NCI-H1930 (cell line): ENCODE measurements at places on chromosomes 5 and 9.

DNA sequence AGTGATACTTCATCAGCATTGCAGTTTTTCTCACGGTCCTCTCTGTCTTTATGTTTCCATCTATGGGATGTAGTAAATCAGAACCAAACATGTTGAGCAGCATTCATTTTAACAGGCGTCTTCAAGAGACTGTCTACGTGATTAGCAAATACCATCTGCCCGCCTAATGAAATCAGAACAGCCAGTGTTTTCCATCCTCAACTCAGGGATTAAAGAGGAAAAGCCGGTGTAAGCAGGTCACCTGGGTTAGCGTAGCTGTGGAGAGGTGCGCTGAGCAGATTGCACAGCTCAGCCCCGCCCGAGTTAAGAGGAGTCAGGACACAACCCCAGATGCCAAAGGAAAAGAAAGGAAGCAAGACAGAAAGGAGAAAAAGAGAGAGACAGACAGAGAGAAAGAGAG, 54.3 kb upstream of the ANKRD33B start:
- DNase-seq: no peak

DNA sequence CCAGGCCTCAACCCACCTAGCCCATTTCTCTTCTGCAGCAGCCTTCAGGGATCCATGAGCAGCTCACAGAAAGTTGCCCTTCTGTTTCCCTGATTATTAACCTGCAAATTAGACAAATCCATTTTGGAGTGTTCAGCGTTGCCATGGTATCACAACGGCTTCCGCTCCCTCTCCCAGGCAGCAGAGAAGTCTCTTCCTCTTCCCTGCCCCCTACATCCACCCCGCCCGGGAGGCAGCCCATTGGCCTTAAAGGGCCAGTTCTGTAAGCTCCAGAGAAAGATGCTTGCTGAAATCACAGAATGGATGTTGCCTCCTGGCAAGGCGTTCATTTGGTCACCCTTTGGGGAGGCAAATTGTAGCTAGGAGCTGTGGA, 47.7 kb upstream of the BOD1 start:
- no peak for DNase-seq

- no peak for DNase-seq
Measured at GRCh38 chr5:116371935-116372334, 202.7 kb downstream of the SEMA6A start.

GRCh38 chr9:21661626-21662025, 140.8 kb upstream of the MTAP start:
- DNase-seq: no peak

GRCh38 chr5:119339965-119340364, 15.9 kb upstream of the TNFAIP8 start:
- no peak for DNase-seq

DNA sequence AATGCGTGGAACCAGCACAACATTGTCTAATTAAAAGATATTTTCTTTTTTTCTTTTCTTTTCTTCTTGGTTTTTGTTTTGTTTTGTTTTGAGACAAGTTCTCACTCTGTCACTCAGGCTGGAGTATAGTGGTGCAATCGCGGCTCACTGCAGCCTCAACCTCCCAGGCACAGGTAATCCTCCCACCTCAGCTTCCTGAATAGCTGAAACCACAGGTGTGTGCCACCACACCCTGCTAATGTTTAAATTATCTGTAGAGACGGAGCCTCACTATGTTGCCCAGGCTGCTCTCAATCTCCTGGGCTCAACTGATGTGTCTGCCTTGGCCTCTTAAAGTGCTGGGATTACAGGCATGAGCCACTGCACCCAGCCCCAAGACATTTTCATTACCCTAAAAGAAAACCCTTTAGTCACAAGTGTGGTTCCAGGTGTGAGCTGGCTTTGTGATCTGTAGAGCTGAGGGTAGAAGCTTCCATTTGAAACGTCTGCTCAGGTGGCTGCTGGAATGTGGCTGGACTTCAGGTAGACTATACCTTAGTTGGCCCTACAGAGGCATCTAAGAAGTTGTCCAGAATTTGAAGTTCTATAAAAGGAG, 19.1 kb upstream of the NEK6 start:
- DNase-seq: no peak

DNA sequence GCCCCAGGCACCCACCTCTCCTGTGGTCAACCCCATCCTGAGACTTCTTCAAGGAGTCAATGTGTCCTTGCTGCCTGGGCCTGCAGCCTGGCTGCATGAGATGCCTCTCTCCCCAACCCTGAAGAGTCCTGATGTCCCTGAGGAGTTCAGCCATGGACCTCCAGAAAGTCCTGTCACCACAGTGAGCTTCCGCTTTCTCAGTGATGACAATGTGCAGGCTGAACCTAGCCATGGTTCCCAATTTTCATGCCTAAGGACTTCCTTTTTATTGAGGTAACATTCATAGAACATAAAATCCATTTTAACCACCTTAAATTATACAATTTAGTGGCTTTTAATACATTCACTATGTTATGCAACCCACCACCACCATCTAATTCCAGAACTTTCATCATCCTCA, 29.1 kb downstream of the DAP start:
- DNase-seq: no peak

DNA sequence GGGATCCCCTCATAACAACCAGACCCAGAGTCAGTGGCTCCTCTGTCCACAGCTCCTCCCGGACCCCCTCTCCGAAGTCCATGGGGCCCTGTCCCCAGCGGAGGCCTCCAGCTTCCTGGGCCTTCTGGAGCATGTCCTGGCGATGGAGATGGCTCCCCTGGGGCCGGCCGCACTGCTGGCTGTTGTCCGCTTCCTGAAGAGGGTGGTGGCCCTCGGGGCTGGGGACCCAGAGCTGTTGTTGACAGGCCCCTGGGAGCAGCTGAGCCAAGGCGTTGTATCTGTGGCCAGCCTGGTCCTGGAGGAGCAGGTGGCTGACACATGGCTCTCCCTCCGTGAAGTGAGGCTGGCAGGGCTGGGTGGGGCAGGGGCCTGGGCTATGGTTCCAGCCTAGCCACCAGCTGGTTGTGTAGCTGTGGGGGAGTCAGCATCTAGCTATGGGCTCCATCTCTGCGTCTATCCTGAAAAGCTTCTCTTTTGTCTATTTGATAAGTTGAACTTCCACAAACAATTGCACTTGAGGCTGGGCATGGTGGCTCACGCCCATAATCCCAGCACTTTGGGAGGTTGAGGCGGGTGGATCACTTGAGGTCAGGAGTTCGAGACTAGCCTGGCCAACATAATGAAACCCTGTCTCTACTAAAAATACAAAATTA, 4.7 kb downstream of the ADGRD2 start:
- no peak for DNase-seq

DNA sequence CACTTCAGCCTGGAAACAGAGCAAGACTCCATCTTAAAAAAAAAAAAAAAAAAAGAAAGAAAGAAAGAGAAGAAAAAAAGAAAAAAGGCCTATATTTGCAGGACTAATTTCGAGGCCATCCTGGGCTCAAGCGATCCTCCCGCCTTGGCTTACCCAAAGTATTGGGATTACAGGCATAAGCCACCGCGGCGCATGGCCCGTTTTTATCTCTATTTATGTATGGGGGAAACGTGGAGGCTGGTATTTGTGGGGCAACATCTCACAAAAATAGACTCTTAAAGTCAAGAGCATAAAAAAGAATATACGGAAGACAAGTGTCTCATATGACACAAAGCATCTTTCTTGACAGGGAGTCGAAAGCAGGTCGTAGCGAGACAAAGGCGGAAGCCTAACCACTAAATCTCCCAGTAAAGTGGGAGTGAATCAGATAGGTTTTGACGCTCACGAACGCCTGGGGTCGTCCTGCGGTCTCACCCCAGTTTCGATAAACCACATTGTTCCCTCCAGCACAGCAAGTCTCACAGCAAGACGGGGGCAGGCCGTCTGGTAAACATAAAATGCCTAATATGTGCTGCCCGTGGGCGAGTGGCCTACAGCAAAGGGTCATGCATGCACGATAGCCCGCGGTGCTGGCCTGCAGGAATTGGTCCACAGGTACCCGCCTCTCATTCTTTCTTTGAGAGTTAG, 1.8 kb upstream of the TRIM41 start:
- no peak for DNase-seq

DNA sequence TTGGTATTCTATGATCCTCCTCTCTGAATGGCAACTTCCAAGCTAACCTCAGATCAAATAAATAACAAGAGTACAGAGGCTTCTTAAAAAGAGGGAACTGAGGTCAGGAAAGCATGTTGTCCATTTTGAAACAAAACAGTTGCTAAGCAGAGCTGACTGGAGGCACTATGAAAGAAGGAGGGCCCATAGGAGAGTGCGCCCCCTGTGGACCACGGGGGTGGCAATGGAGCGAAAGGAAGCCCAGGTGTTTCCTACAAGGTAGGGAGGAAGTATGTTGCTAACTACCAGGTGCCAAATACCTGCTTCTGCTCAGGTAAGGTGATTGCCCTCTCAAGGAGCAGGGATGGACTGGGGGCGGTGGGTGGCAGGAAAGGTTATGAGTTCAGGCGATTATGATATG, 101.8 kb upstream of the MAST4 start:
- peak; percentile 4 for DNase-seq

DNA sequence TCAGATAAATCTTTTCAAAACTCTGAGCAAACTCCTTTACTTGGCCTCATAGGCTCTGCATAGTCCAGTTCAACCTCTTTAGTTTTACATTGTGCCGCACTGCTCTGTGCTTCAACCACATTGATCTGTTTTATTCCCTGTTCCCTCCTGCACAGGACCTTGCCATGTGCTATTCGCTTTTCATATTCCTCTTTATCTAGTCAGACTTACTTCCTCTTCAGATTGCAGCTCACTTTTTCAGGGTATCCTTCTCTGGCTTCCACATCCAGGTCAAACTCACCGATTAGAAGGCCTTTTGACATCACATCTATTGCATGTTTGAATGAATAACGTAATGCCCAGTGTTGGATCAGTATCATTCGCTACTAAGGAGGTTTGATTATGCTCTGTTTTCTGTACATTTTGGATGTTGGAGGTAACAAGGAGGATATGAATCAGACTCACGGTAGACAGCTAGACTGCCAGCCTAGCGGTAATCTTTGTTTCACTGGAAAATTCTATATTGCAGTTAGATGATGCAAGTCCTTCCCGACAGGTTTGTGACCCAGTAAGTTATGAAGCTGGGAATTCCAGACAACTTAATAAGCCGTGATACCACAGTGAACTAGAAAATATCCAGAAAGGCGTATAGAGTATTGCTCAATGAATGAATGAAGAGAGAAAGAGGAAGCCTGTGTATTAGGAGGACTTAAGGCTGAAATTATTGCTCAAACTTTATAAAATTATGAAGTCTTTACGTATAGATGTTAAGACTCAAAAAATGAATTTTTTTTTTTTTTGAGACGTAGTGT, 65.7 kb downstream of the IQGAP2 start:
- DNase-seq: no peak

DNA sequence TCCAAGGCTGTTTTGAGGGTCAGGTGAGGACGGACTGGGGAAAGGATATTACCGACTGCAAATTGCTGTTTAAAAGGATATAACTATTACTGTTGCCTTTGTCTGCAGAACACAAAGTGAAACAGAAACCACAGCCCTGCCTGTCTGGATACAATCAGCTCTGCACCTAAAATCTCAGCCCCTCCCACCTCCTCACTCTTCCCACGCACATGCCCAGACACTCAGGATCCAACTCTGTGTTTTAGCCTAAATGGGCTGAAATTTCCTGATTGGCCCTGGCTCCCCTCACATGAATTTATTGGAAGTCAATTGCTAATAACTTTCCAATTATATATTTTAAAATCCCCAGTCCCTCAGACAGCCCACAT, 176.3 kb upstream of the PPP1R26 start:
- no peak for DNase-seq

- no peak for DNase-seq
Measured at GRCh38 chr5:140966293-140967225, at the start of gene PCDHAC2. Gene PCDHAC2, plus strand, starts transcription at chr5:140966476. Its CDS starts 291 bp downstream, at chr5:140966767.

DNA sequence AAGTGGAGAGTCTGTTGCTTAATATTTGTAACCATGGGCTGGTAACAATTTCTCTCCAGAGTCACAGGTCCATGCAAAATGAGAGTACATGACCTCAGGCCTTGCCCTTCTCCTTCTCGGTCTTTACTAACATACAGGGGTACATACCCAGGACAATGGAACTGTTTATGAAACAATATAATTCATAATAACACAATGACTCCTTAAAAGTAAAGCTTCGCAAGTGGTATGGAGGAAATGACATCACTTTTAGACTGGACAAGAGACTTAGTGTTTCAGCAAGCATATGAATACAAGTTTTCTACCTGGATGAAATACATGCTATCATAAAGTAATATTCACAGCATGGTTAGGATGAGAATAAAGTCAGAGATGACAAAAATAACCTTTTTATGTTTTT, 386.6 kb downstream of the PLK2 start:
- DNase-seq: no peak

DNA sequence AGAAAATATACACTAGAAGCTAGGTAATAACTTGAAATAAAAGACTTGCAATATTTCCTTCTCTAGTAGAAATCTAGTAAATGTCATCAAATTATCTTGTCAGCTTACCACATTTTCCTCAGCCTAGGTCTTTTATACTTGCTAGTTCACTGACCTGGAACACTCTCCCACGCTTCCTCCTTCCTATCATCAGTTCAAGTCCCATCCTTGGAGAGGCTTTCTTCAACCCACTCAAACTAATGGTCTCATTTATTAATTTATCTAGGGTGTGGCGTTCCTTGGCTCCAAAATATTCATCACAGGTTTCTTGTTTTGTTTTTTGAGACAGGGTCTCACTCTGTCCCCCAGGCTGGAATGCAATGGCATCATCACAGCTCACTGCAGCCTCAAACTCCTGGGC, 2.9 kb downstream of the FAM13B start:
- DNase-seq: no peak

GRCh38 chr5:138109463-138110265, 25.8 kb downstream of the WNT8A start:
- DNase-seq: no peak

GRCh38 chr5:56941981-56942380, 9.9 kb downstream of the MIER3 start:
- no peak for DNase-seq

DNA sequence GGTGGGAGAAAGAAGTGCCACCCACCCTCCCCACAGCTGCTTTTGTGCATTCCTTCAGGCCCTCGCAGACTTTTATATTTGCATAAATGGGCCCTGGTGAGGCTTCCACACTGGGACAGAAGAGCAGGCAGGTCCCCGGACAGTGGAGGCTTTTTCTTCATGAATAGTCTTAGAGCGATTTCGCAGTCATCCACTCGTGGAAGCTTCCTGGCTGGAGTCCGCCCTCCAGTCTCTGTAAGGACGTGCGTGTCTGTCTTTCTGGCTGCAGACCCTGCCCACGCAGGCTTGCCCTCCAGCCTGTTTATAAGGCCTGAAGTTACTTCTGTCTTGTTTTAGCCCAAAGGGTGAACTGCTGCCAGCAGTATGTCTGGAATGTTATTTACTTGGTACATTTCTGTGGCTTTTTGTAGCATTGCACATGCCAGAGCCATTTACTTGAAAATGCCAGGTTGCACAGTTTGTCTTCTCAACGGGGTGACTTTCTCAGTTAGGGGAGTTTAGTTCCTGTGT, 195.7 kb downstream of the AOPEP start:
- DNase-seq: no peak

DNA sequence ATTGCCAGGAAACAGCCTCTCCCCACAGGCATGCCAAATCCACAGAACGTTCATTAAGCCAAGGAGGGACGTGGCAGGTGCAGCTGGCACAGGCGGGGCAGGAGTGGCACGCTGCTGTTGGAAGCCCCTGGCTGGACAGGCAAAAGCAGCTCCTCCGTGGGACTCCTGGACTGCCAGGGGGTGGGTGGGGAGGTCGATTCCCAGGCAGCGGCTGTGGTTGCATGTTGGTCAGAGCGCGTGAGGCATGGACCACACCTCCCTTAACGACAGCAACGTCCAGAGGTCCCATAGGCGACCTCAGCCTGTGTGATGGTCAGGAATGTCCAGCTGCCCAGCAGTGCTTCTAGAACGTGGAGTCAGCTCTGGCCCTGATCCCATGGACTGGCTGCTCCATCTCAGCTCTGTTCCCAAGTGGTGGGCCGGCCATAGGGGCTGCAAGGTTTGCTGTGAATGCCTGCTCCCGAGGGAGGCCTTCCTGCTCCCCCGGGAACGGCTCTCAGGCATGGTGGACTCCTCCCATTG, 6.9 kb downstream of the SLC6A19 start:
- no peak for DNase-seq
